ENCODE measurements at places on chromosomes 7 and 10. TPM values are rescaled to one million over a fixed set of nuclear protein-coding genes. Genes with fewer than 3 reads are reported as not detected.

The CALHM1 gene
- not detected for total RNA-seq

The NPC1L1 gene
- not detected for total RNA-seq

- no peak for DNase-seq
Measured at GRCh38 chr10:105742184-105742583, 1101.1 kb downstream of the SORCS3 start.

DNA sequence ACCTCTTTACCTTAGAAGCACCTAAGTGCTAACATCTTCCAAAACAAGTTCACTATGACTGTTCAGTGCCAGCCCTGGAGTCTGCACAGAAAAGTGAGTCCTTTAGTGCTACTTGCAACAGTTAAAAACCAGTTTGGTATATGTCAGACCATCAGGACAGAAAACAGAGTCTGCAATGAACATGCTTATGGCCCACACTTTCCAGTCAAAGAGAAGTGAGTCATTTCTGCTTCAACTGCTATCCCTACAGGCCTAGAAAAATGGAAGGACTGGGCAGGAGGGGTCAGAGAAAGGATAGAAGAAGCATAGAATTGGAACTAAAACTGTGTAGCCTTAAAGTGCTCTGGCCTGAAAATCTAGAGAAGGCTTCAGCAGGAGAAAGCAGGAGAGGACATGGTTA is 108.0 kb downstream of the PDE1C start:
- DNase-seq: no peak

DNA sequence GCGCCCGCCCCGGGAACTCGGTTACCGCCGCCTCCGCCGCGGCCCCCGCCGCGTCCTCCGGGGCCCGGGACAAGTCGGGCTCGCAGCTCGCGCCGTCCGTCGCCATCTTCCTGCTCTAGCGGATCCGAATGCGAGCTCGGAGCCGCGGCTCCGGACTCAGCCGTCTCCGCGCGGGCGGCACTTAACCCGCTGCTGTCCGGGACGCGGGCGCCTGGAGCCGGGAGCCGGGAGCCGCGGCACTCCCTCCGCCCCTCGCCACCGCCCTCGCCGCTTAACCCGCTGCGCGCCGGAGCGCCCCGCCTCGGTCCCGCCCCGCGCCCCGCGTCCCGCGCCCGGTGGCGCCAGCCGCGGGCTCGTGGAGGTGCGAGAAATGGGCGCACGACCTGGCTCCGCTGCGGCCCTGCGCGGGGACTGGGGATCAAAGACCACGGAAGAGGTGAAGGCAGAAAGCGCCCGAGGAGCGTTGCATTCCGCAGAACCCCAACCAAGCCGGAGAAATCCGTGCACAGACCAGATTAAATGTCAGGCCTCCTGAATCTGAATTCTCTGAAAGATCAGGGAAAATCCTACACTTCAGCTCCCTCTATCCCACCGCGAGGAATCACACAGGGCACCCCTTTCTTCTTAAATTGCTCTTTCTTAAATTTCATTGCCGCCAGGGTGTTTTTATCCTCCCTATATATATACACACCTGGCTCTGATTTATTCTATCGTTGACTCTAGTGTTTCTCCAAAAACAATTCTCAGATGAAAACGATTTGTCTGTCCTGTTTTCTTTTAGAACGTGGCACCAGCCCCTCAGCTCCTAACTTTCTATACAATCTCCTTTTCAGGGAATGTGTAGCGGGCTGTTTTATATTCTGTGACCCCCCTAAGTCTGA is at the start of gene CTTNBP2:
CTTNBP2 (minus strand) TSS at position 132 of the 881 bp plus-strand sequence; CDS start at position 106, 26 bp downstream.
- peak; percentile 65 for DNase-seq

DNA sequence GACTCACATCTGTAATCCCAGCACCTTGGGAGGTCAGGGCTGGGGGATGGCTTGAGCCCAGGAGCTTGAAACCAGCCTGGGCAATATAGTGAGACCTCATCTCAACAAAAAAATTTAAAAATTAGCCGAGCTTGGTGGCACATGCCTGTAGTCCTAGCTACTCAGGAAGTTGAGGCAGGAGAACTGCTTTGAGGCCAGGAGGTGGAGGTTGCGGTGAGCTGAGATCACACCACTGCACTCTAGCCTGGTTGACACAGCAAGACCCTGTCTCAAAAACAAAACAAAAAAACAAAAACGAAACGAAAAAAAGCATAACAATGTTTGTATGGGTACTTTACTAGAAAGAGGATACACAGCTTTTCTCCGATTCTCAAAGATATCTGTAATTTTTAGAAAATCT is 31.8 kb downstream of the WNT16 start:
- DNase-seq: no peak

All from frontal cortex (tissue), 4 donors.